Activated CD4-positive, alpha-beta T cell treated with anti-CD3 and anti-CD28 coated beads, Interleukin-2, amount 10 ng/mL, durations not matched to agents 7 days and 5 days (primary cell): ENCODE measurements at places on chromosomes 16 and 17. TPM values are rescaled to one million over a fixed set of nuclear protein-coding genes. Genes with fewer than 3 reads are reported as not detected.

DNA sequence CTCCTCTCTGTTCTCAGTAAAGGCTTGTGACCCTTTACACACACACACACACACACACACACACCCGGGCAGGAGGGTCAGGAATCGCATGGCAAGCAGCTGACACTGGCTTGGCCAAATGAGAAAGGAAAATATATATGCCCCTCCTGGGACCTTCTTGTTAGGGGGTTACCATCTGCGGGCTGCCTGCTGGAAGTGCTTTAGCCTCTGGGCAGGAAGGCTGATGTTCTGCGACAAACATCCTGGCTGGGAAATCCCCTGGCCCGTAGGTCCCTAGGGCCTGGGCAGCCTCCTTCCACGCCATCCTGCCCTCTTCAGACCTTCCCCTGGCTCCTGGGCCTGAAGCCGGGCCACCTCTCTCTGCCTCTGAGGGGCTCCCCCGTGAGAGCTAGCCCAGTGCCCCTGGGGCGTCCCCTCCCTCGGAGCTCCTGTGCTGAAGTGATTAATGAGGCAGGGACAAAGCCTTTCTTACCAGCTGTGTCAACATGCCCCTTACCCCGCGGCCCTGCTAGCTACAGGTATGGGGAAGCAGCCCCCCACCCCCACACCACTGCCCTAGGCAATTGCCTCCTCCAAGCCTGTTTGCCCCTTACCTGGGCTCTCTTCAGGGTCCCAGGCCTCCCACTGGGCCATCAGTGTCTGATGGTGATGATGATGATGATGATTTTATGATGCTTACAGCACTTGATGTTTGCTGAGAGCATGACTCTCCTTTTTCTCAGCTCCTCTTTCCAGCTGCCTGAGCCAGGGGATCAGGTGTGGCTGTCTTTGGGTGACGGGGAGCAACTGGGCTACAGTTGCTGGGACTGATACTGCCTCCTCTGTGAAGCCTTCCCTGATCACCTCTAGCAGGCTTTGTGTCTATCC lies 32.8 kb upstream of the ETV4 start:
- DNase-seq = no peak

- DNase-seq = no peak
Measured at GRCh38 chr17:79126139-79126538, 51.5 kb downstream of the ENGASE start.

Gene PPY
- not detected for total RNA-seq

Gene RHBDF2
- 41.6 TPM for total RNA-seq

Gene KRTAP2-1
- total RNA-seq = not detected

DNA sequence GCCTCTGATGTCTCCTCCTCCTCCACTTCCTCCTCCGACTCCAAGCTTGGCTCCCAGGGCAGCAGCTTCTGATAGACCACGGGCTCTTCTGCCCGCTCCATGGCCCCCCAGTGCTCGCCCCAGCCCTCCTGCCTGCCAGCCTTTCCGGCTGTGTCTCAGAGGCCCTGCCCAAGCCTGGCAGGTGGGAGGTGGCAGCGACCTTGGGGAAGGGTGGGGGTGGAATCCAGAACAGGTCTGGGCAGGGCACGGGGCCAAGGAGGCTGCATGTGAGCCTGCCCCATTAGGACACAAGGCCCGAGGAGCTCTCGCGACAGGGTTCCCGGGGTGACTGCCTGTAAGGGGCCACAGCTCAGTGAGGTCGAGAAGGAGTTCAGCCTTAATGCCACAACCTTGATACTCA lies at the start of gene GGT6:
Gene GGT6, minus strand, starts transcription at position 157 of the 400 bp plus-strand sequence. Its CDS starts 56 bp downstream, at position 101.
- no peak for DNase-seq

- no peak for DNase-seq
Measured at GRCh38 chr16:55078153-55078552, 147.5 kb downstream of the IRX5 start.

DNA sequence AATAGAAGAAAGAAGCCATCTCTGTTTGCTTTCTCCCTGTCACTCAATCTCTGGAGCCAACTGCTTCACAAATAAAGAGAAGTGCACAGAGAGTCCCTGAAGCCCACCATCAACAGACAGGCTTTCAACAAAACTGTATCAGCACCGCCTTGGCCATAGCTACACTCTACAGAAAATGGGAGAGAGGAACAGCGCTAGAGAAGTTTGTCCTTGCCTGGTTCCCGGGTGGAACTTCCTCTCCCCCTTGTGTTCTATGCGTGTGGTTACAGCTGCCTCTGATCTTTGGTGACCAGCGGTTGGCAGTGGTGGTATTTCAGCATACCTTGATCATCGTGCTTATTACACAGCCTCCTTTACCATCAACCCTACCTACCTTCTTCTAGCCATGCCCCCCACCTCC lies 91.4 kb upstream of the CCL2 start:
- no peak for DNase-seq

GRCh38 chr17:57459286-57459915 lies 203.1 kb downstream of the MSI2 start:
- no peak for DNase-seq

- no peak for DNase-seq
Measured at GRCh38 chr17:75776386-75777295, 8.0 kb upstream of the UNK start.

- no peak for DNase-seq
Measured at GRCh38 chr17:27569884-27570577, 61.0 kb upstream of the LGALS9 start.

Gene SEZ6L2
- not detected for total RNA-seq

Gene SOX9
- total RNA-seq = not detected

- DNase-seq = no peak
Measured at GRCh38 chr17:66541461-66542128, 239.2 kb downstream of the PRKCA start.

GRCh38 chr16:56199164-56199563 lies 7.9 kb downstream of the GNAO1 start:
- peak; percentile 56 for DNase-seq

DNA sequence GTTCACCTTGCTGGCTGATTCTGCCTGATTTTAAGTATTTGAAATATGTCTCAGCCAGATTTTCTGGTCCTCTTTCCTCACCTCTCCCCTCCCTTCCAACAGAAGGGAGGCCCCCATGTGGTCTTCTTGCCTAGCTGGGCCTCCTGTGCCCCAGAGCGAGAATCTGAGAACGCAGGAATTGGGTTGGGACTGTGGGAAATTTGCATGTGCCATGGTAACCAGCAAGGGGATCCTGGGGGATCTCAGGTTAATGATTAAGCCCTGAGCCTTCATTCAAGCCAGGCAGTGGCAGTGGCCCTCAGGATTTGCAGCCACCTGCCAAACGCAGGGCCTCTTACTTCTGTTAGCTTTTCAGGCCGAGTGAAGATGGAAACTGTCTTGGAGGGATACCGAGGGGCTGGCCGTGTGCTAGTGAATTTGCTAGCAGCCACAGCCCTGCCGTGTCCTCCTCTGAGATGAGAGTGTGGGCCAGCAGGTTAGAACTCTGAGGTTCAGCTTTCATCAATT lies 40.2 kb downstream of the KSR1 start:
- DNase-seq = no peak

GRCh38 chr16:84080378-84080777 lies 36.4 kb downstream of the MBTPS1 start:
- no peak for DNase-seq

Gene SP2
- 27.6 TPM for total RNA-seq

- DNase-seq = no peak
Measured at GRCh38 chr16:86107215-86107825, 208.4 kb downstream of the IRF8 start.

DNA sequence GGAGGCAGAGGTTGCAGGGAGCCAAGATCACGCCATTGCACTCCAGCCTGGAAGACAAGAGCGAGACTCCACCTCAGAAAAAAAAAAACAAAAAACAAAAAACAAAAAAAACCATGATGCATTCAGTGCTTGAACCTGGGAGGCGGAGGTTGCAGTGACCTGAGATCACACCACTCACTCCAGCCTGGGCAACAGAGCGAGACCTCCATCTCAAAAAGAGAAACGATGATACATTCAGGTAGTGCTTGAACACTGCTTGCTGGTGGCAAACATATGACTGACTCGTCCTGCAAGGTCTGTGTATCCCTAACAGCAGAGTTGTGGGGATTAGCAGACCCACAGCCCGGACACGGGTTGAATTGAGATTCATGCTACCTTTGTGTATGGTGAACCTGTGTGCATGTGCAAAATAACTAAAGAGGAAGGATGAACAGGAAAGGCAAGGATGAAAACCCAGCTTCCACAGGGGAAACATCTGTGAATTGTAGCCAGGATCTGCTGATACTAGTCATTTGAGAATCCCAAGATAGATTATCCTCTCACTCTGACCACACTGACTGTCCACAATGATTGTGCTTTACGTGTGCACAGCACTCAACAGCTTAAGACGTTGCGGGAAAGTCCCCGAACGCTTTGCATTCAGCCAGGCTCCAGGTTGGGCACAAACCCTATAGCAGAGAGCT lies 52.4 kb upstream of the MRPS23 start:
- no peak for DNase-seq

Gene AGRP
- not detected for total RNA-seq

DNA sequence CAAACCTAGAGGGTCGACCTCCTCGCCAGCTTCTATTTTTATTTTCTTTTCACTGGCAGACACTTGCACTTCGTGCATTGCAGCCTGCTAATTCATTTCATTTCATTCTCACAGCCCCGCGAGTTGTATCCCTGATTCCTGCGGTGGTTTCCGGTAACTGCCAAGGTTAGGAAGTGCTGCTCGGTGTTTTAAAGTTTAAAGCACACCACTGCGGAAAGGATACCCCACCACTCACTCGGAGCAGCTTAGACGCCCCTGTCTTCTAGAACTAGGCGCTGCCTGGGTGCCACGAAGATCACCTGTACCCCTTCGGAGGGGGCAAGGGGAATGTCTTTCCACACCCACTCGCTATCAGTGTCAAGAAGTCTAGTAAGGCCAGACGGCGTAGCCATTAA lies 509 bp downstream of the CNEP1R1 start:
- peak; percentile 37 for DNase-seq

Gene VEZF1
- 52.0 TPM for total RNA-seq
